ENCODE measurements at places on chromosomes 5 and 9.

- DNase-seq = no peak
These were observed at the start of gene EIF4EBP3 for GRCh38 chr5:140547508-140548299. EIF4EBP3 (plus strand) TSS chr5:140547662; CDS start chr5:140547738, 76 bp downstream.

DNA sequence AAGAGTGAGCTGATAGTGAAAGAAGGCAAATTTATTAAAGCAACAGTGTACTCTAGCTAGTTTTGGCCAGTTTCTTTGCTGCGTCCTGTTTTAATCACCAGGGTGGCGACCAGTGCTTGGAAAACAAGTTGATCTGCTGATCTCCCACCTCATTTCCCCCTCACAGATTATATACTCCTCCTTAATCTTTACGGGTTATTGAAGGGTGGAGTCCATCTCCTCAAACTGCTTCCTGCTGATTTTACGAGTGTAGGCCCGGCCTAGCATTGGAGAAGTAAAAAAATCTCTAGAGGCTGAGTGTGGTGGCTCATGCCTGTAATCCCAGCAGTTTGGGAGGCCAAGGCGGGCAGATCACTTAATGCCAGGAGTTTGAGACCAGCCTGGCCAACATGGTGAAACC, 14.0 kb upstream of the CFAP95 start:
- no peak for DNase-seq

- DNase-seq = no peak
These were observed 31.0 kb downstream of the DOCK2 start for GRCh38 chr5:169667896-169668674.

GRCh38 chr9:127785933-127786772, at the start of gene CDK9:
CDK9 (plus strand) TSS chr9:127786034; CDS start chr9:127786149, 115 bp downstream.
- no peak for DNase-seq

DNA sequence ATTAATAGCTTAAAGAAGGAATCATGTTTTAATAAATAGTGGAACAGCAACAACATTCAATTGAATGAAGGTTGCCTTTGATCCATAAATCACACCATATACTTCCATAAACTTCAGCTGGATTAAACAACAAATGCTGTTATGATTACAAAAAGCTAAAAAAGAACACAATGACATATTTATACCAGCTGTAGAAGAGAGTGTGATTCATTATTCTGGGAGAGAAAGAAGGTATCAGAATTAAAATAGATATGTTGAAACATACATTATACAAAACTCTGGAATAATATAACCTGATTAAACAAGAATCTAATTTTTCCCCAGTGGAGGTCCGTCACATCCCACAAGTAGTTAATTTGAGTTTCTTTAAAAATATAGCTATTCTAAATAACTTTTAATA, 7.5 kb upstream of the RECK start:
- DNase-seq = no peak

GRCh38 chr5:1692381-1692780, 107.3 kb downstream of the MRPL36 start:
- no peak for DNase-seq

All from cortex of kidney (tissue), 1 donor.